AG08396 (cell line): ENCODE measurements at places on chromosomes 7 and 10.

DNA sequence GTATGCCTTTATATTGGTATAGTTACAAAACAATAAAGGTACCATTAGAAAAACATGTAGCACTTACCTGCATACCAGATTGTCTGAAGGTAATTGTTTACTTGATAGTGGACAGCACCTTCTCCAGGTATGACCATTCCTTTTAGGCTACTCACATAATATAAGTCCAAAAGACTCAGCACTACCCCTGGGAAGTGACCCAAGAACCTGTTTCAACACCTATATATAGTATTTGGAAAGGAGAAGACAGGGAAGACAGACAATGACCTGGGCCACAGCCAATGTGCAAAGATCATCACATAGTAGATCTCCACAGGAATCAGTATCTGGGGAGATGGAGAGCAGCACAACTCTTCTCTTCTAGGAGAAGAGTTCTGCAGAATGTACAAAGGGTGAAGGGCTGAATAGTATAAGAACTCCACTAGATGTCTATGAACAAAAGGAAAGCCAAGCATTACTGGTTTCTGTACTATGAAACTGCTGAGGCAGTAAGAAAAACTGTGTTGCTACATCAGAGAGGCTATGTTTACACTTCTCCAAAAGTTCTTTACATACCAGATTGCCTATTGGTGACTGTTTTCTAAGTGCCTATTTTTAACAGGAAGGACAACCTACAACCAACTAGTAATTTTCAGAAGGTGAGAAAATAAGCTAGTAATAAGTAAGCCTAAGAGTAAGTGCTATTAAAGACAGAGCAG is 159.2 kb downstream of the BTAF1 start:
- no peak for DNase-seq

- no peak for DNase-seq
These were observed 89.7 kb downstream of the AMPH start for GRCh38 chr7:38541440-38541839.

DNA sequence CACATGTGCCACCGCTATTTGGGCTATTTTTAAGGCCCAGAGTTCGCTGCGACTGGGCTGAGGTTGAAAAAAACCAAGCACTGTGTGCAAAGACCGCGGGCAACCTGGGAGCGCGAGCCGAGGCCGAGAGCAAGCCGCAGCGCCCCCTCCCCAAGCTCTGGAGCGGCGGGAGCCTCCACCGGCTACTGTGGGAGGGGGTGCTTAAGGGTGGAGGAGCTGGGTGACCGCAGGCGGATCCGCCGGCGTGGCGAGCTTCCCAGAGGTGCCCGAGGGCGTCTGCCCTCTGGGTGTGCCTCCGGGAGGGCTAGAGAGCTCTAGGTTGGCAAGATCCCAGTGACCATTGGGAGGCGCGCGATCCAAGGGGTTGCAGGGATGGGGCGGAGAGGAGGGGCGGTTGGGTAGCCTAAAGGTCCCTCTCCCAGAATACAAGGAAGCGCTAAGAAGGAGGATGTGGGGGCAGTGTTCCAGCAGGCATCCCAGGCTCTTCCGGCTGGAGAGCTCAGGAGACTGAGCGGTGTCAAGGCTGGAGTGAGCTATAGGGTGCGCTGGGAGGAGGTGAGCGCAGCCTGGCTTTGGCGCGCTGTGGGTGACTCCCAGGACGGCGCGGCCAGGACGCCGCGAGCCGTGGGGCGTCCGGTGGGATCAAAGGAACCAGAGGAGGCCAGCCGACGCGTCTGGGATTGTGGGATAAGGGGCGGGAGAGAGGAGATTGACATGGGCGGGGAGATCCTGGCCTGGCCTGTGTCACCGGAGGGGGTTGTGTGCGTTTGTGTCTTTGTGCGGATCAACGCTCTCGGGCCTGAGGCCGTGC is 8.0 kb downstream of the DLX5 start:
- no peak for DNase-seq

DNA sequence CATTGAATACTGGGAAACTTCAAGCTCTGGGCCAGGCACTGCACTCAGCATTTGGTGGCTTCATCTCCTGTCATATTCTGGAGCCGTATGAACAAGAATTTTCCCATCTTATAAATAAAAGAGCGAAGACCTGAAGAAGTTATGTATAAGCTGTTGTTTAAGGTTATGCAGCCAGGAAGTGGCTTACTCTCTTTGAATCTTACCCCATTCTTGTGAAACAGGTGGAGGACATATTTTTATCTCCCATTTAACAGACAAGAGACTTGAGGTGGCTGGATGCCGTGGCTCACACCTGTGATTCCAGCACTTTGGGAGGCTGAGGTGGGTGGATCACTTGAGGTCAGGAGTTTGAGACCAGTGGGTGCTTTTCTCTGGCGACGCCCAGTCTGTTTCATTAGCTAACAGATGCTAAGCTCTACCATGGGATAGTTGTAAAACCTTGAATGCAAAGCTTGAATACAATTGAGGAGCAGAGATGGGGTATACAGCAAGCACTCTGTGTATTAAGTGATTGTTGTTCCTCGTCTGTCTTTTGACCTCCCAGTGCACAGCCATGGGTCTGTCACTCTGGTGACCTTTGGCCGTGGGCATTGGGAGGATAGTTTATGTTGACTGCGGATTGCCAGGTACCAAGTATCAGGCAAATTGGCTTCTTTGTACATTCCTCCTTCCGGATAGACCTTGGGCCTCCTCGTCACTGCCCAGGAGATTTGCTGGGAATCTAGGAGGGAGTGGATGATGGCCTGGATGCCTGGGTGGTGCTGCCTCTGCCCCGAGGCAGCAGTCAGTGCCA is 85.8 kb downstream of the GRK5 start:
- no peak for DNase-seq

DNA sequence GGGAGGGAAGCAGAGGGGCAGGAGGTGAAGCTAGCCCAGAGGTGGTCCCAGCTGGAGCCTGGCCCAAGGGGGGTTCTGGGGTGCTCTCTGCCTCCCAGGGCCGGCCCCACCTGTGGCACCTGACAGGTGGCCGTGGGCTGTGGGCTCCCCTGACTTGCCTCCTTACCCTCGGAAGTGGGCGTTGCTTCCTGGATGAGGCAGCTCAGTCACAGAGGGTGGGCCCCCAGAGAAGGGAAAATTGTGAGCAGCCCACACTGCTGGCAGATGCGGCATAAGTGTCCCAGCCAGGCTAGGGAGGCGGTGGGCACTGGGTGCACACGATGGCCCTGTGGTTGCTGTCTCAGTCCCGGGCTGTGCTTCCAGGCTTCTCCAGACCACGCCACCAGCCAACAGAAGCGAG is 118.9 kb downstream of the LRRC18 start:
- DNase-seq, result no peak
